ENCODE measurements at places on chromosomes 11 and 22.

DNA sequence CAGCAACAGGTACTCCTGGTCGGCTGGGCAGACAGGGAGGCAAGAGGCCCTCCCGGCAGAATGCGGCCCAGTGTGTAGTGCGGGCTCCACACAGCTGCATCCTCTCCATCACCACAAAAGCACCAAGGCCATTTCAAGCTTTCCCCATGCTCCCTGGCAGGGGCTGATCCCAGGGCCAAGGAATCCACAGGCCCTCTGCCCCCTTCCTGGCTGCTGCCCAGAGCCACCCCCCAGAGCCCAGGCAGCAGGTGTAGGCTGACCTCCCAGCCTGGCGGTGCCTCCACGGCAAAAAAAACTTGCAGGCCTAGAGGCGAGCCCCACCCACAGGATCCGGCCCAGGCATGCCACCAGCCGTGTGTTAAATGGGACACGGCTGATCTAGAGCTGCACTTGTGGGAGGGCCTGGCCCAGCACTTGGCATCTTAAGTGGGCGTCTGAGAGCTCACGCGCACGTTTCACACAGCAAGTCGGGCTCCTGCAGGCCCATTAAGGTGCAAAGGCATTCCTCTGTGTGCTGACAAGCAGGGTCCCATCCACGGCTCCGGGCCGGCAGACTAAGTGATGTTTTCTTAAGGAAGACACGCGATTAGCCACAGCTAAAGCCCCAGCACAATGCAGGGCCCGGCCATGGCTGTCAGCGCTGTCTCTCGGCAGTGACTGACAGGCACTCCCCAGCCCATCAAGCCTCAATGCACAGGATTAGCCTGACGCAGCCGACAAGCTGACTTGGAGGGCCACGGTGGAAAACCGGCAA, 19.8 kb upstream of the GNB1L start:
- no peak for DNase-seq

DNA sequence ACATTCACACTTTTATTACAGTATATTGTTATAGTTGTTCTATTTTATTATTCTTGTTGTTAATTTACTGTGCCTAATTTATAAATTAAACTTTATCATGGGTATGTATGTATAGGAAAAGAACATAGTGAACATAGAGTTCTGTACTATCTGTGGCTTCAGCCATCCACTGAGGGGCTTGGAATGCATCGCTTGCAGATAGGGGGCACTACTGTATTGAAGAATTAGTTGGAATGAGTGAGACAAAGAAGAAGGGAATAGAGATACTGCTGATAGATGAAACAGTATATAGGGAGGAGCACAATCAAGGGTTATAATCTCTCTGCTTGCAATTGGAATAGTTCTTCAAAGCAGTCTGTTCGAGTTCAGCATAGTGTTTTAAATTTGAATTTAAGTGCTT, 432.2 kb downstream of the RAB38 start:
- DNase-seq, result no peak

DNA sequence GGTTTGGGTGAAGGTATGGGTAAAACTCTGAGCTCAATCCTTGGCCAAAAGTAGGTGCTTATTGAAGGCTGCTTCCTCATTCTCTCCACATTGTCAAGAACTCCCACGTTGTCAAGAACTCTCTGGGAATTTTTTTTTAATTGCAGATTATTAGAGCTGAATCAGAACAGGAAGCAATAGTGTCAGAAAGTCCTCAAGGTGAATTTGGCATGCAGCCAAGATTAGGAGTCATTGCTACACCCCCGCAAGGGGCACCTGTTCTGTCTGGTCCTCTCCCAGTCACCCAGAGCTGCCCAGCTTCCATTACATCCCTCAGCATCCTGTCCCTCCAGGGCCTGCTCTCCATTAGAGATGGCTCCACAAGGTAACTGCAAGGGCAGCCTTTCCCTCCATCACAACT, 996.5 kb downstream of the OPCML start:
- no peak for DNase-seq

- DNase-seq, result no peak
Measured at GRCh38 chr22:50434849-50435248, 40.0 kb downstream of the SBF1 start.

- no peak for DNase-seq
Measured at GRCh38 chr11:130892861-130893260, 23.4 kb downstream of the SNX19 start.

- DNase-seq, result no peak
Measured at GRCh38 chr22:37929390-37929789, 23.3 kb downstream of the MICALL1 start.

DNA sequence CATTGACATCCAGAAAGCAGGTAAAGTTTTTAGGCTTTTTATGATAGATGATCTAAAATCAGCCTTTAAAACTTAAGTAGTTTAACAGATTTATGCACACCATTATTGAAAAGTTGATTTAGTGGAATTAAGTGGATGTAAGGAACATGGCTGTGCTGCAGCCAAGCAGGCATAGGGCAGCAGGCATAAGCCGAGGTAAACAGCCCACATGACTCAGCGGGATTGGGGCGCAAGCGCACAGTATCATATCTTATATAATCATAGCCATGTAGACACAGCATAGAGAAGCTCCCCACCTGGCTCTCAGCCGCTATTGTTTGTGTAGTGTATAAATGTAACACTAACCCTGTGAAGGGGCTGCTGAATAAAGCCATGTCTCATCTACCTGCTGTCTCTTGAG, 157.5 kb downstream of the WNT11 start:
- DNase-seq, result no peak

- no peak for DNase-seq
Measured at GRCh38 chr11:123137431-123138224, 57.4 kb downstream of the CLMP start.

GRCh38 chr11:94885133-94885532, 88.2 kb downstream of the CWC15 start:
- DNase-seq, result no peak

GRCh38 chr22:45188779-45189178, 25.1 kb downstream of the NUP50 start:
- DNase-seq, result no peak

DNA sequence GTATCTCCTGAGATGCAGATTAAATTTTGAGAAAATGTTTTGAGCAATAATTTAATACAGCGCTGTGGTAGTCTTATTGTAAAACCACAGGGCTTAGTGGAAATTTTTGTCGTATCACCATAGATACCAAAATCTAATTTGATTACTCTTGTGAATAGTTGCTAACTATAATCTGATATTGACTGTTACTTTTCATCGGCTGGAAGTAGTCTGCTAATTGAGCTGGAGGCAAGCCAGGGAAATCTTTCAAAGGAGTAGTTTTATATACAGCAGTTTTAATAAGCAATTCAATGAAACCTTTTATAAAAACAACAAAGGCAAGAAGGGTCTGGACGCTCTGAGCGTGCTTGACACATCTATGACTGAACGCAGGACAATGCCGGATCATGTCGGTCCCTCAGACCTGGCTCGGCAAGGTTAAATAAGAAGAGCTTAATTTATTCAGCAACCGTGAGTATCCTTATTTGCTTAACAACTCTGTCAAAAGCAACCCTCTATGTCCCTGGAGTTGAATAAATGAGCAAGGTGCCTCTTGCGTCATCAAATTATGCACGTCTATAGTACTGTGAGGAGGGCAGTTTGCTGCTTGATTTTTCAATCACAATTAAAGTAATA, 121.2 kb downstream of the NCAM1 start:
- DNase-seq, result no peak

DNA sequence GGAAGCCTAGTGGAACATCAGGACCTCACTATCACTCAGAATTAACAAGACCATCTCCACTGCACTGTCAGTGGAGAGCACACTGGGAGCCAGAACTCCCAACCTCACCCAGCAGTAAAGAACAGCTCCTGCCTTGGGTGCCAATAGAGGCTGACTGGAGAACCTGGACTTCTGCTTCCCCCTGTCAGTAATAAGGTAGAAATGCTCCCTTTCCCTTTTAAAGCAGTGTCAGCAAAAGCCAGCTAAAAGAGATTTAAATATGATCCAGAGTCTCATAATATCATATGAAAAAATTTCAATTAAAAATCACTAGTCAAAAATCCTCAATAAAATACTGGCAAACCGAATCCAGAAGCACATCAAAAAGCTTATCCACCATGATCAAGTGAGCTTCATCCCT, 82.8 kb downstream of the SPATA19 start:
- no peak for DNase-seq

All from stimulated activated CD4-positive, alpha-beta T cell treated with anti-CD3 and anti-CD28 coated beads, Interleukin-1b, Interleukin-23, amount 100 ng/mL, for 1 hour (primary cell).